ENCODE measurements at places on chromosomes 11 and 22. TPM values are rescaled to one million over a fixed set of nuclear protein-coding genes. Genes with fewer than 3 reads are reported as not detected.

DNA sequence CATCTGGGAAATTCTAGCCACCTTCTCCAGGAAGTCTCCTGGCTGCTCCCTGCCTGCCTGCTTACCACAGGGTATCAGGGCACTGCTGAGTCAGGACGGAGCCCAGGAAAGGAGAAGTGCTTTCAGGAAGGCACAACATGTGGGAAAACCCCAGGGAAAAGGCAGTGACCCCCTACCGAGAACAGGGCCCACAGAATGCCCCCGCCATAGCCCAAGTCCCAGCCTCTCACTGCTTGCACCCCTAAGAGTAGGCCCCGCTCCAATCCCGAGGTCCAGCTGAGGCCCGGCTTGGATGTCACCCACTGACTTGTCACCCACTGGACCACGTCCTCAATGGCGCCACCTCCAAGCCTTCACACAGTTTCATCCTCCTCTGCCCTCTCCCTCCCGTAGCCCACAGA is 34.1 kb downstream of the ARAP1 start:
- DNase-seq, result no peak

- DNase-seq, result no peak
Measured at GRCh38 chr22:45268167-45268957, 16.4 kb upstream of the UPK3A start.

- peak; percentile 79 for DNase-seq
Measured at GRCh38 chr11:47004595-47005033, 68.1 kb downstream of the CSTPP1 start.

GRCh38 chr22:47188261-47189055 is 426.0 kb downstream of the TBC1D22A start:
- DNase-seq, result no peak

GRCh38 chr22:28629420-28630176 is 50.0 kb downstream of the TTC28 start:
- DNase-seq, result no peak

DNA sequence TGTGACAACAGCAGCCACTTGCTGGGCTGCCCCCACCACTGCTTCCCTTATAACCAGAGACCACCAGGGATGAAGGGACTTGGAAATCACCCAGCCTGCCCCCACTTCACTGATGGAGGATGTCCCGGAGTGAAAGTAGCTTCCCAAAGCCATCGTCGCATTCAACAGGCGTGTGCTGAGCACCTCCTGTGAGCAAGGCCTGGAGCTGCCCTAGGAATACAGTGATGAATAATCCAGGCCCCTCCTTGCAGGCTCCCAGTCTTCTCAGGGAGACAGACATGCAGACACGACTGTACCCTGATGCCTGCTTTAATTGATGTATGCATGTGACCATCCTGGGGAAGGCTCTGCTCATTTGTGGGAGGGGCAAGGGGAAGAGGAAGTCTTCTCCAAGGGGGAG is 22.6 kb downstream of the PTPN5 start:
- no peak for DNase-seq

DNA sequence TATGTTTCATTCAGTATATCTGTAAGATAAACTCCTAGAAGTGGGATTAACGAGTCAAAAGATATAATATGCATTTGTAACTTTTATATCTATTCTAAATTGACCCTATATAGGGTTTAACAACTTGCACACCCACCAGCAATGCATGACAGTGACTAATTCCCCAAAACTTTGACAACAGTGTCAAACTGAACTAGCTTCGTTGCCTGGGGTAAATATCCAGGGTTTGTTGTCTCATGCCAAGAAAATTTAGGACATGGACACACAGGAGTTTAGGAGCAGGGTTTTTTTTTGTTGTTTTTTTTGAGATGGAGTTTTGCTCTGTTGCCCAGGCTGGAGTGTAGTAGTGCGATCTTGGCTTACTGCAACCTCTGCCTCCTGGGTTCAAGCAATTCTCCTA is 5.1 kb downstream of the SNU13 start:
- DNase-seq, result no peak

- no peak for DNase-seq
Measured at GRCh38 chr11:21556926-21557325, 636.0 kb upstream of the ANO5 start.

HTATIP2 gene
- total RNA-seq, result 0.91 TPM

GLYAT gene
- not detected for total RNA-seq

RIN1 gene
- 0.64 TPM for total RNA-seq

CHRM1 gene
- not detected for total RNA-seq
